Cardiac fibroblast (primary cell): ENCODE measurements at places on chromosomes 1 and 21.

- DNase-seq, result no peak
These were observed 8.3 kb downstream of the KLHDC9 start for GRCh38 chr1:161106431-161106830.

DNA sequence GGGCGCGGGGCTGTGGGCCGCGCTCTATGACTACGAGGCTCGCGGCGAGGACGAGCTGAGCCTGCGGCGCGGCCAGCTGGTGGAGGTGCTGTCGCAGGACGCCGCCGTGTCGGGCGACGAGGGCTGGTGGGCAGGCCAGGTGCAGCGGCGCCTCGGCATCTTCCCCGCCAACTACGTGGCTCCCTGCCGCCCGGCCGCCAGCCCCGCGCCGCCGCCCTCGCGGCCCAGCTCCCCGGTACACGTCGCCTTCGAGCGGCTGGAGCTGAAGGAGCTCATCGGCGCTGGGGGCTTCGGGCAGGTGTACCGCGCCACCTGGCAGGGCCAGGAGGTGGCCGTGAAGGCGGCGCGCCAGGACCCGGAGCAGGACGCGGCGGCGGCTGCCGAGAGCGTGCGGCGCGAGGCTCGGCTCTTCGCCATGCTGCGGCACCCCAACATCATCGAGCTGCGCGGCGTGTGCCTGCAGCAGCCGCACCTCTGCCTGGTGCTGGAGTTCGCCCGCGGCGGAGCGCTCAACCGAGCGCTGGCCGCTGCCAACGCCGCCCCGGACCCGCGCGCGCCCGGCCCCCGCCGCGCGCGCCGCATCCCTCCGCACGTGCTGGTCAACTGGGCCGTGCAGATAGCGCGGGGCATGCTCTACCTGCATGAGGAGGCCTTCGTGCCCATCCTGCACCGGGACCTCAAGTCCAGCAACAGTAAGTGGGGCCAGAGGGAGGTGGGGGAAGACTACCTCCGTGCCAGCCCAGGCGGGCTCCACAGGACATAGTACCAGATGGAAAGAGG lies 808 bp downstream of the MAP3K21 start:
- DNase-seq, result no peak

- DNase-seq, result no peak
These were observed 24.7 kb downstream of the IFFO2 start for GRCh38 chr1:18931730-18932129.

GRCh38 chr1:221302810-221303209 lies 423.6 kb downstream of the HLX start:
- peak; percentile 4 for DNase-seq

DNA sequence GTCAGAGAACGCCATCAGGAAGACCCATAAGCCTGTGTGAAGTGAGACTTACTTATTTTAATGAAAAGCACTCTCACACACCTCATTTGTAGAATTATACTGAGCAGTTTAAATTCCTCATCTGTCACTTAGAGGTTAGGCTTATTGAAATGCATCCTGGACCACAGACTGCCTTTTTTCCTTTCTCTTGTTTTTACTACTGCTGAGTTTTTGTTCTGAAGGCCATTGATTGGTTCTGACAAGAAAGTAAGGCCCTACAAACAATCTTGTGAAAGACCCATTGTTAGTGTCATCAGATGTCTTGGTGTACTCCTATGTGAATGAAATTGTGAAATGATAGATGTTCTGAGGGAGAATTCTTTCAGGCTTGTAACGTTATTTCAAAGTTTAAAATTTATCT lies 1343.3 kb upstream of the ADGRL2 start:
- peak; percentile 17 for DNase-seq

DNA sequence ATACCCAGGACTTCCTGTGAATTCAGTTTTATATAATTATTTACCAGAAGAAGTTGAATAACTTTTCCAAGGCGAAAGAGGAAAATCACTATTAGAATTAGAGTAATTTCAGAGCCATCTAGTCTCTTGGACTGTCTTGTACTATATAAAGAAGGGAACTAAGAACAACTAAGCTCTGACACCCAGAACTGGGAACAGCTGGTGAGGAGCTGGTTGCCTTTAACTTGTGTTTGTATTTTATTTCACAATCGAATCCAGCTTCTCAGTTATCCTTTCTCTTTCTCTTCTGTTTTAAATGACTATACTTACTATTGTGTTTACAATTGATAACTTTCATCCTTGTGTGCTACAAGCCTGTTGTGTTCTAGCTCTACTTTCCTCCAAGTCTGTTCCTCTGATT lies 8.4 kb downstream of the SNX27 start:
- DNase-seq, result peak; percentile 52

DNA sequence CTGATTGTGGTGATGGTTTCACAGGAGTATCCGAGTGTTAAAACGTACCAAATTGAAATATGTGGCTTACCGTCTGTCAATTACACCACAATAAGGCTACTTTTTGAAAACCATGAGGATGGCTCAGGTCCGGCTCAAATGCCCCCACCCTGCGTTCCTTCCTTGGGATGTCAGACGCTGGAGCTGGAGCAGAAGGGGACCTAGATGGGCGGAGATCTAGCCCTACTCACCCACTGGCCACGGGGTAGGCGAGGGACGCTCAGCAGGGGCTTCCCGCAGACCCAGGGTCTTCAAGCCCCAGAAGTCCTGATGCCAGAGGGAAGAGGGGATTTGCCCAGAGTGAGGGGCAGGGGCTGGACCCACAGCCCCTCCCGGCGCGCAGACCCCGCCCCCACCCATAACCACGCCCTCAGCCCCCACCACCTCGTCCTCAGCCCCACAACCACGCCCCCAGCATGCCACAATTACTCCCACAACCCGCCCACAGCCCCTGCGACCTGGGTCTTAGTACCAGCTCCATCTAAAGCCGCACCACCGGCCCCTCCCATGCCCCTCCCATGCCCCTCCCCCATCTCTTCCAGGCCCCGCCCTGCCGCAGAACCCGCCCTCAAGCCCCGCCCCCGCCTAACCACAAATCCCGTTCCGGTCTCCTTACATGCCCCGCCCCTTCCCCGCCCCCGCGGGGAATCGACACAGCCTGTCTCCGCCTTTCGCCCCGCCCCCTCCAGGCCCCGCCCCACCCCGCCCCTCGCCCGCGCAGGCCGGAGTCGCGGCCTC lies at the start of gene LRRC3:
TSS of gene LRRC3 (plus strand) at position 764 of the 777 bp plus-strand sequence. CDS start 1,135 bp downstream, outside the sequence.
- peak; percentile 90 for DNase-seq

- no peak for DNase-seq
These were observed 61.8 kb downstream of the IER5 start for GRCh38 chr1:181150273-181150672.

GRCh38 chr1:211735208-211736170 lies 60.1 kb upstream of the NEK2 start:
- DNase-seq, result peak; percentile 86

DNA sequence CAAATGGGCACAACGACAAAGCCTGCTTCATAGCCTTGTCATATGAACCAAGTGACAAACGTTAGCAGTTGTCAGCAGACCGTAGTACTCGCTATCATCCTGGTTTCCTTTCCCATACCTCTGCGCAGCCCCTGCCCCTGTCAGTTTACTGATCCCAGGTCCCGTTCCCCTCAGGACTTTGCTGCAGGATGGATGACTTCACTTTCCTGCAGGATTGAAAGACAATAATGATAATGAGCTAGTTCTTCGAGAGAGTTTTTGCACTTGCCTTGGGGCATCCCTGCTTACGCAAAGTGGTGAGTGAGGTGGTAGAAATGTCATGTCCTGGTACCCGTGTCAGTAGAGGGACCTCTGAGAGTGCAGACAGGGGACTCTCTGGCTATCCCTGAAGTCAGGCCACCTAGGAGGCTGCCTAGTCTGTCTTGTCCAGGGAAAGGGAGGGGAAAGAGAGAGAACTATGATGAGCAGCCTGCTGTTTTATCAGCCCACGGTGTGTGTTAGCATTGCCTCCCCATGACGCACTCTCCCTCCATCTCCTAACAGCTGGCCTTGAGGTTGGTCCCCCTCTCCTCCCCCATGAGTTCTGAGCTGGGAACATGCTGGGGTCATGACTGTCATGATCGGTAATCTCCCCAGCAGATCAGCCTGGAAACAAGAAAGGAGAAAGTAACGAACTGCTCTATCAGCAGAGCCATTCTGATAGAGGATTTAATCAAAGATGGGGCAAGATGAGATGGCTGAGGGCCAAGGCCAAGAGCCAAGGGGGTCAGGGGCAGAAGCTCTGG lies 53.7 kb downstream of the ELK4 start:
- no peak for DNase-seq

- DNase-seq, result peak; percentile 1
These were observed 356.3 kb upstream of the PRMT6 start for GRCh38 chr1:106700211-106700610.

DNA sequence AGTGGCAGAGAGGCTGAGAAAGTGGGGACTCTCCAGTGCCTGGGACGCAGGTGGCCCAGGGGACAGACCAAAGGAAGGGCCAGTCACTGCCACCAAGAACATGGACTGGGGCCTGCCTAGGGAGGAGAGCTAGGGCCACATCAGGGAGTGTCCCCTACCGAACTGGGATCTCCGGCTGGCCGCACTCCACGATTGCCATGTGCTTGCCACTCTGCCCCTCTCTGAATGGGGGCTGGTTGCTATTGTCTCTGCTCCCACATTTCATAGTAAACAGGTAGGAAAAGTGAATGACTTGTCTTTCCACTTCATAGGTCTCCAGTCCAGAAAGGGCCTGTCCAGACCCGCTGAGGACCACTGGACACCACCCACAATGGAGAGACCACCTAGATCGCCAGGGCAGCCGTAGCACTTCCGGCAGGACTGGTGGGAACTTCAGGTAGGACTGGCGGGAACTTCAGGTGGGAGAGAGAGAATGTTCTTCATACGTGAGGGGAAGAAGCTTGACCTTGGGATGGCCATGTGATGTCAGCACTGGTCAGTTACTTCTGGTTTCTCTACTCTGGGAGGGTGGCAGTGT lies 55.2 kb upstream of the PDE9A start:
- no peak for DNase-seq

DNA sequence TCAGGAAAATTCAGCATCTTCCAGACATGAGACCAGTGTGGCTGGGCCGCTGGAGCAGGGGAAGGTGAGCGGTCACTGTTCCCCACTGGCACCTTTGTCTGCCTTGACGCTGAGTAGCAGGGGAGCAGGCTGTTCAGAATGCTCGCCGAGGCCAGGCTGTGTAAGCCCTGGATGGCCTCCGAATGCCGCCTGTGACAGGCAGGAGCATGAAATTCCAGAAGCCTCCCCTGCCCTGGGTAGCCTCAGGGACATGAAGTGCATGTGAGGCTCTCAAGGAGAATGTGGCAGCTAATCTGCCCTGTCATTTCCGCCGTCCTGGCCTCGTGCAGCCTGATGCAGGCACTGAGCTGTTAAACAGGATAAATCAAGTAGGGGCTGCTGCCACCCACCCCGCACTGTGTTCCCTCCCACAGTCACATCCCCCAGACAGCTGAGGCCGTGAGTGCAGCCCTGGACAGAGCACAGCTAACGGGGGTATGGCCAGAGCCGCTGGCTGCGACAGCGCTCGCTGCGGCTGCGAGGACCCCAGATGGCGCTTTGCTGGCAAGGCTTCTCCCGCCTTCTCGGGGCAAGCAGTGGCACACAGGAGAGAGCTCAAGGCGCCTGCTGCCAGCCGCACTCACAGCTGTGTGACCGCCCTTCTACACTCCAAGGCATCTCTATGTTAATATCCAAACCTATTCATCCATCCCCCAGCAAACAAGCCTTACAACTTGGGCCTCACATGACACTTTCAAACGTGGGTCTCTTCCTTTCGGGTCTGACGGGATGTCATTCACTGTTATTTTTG lies 105.0 kb upstream of the COL6A1 start:
- DNase-seq, result no peak

DNA sequence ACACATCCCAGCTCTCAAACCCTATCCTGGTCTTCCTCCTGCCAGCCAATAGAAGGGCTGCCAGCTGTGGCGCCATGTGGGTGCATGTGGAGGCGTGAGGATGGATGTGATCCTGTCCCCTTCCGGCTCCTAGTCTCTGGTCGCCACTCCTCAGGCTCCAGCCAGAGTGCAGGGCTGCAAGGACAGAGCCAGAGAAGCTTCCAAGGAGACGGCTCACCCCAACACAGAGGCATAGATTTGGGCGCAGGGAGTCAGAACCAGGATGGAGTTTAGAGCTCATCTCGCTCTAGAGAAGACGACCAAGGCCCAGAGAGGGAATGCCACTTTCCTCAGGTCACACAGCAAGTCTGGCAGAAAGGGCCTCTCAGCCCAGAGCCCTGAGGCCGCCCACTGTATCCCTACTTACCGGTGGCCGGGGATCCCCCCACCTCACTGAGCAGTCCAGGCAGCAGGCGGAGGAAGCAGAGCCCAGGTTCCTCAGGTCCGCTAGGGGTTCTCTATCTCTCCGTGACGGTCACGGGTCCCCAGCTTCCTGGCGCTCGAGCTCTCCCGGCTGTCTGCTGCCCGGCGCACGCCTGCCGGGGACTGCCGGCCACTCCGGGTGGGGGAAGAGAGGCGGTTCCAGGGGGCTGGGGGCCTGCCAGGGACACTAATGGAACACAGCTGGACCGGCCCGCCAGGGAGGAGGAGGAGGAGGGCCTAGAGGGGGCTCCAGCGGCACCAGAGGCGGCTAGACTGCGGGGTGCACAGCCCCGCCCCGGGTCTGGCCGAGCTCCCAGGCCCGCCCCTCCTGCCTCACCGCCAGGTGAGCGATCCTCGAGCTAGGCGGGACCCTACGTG lies at the start of gene COL16A1:
TSS of gene COL16A1 (minus strand) at position 587 of the 840 bp plus-strand sequence. CDS start 1,824 bp downstream, outside the sequence.
- DNase-seq, result peak; percentile 22

GRCh38 chr1:91018006-91018405 lies 3.8 kb downstream of the ZNF644 start:
- peak; percentile 29 for DNase-seq

DNA sequence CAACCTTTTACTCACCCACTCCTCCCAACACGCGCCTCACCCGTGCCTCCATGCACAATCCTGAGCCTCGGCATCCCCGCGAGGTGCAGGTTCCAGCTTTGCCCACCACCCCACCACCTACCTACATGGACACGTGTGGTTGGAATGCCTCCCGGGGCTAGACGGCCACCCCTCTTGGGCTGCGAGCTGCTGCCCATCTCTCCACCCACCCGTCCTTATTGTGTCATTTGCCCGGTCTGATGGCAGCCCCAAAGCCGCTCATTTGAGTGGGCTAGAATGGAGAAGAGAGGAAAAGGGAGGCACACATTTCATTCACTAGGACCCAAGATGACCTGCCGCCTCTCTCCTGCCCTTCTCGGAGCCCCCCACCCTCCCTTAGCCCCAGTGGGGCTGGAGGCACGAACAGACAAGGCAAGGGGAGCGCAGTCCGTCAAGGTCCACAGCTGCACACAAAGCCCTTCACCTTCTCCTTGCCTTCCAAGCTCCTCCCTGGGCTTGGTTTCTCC lies 785 bp downstream of the ZNF697 start:
- DNase-seq, result no peak

DNA sequence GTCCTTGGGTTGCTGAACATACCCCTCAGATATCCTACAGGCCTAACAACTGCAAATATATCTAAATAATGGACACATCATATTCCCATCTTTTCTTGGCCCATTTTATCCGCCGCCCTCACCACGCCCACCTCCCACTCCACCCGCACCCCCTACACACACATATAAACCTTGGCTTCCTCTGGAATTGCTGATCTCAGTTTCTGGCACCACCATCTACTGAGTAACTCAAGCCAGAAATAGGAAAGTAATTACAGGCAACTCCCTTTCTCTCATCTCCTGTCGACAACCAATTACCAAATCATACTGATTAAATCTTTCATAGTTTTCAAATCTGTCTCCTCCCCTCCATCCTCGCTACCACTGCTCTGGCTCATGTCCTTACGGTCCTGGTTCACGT lies 4.7 kb downstream of the RGS8 start:
- DNase-seq, result no peak

GRCh38 chr1:205532996-205533735 lies 28.7 kb downstream of the CDK18 start:
- no peak for DNase-seq

- DNase-seq, result no peak
These were observed 40.6 kb upstream of the AJAP1 start for GRCh38 chr1:4613606-4614370.

- no peak for DNase-seq
These were observed 720.2 kb downstream of the PTPRU start for GRCh38 chr1:29956349-29957030.

GRCh38 chr21:36727866-36728265 lies 29.0 kb downstream of the SIM2 start:
- DNase-seq, result no peak
